Amygdala (tissue), 56 donors: ENCODE measurements at places on chromosomes 5 and 9.
A peak's percentile ranks its signal among the peaks of the same experiment; 100 is the strongest.

DNA sequence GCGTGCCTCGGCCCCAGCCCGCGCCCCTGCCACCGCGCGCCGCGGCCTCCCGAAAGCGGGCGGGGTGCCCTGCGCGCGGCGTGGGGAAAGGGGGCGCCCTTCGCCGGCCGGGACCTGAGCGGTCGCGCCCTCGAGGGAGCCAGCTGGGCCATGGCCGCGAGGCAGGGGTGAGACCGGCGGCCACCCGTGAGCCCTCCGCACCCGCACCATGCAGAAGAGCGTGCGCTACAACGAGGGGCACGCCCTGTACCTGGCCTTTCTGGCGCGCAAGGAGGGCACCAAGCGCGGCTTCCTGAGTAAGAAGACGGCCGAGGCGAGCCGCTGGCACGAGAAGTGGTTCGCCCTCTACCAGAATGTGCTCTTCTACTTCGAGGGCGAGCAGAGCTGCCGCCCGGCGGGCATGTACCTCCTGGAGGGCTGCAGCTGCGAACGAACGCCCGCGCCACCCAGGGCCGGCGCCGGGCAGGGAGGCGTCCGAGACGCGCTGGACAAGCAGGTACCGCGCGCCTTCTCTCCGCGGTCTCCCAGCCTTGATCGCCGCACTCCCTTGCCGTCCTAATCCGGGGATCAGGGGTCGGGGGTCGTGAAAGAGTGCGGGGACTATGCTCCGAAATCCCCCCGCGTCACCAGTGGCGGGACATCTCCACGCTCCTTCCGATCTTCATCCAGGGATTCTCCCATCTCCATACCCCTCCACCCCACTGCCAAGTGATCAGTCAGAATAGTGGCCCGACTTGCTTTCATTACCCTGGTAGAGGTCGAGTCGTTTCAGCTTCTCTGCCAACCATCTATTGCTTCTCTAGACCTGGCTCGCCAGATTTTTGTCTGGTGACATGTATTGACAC lies 590 bp downstream of the RASGRF2 start:
- peak; percentile 58 for DNase-seq

DNA sequence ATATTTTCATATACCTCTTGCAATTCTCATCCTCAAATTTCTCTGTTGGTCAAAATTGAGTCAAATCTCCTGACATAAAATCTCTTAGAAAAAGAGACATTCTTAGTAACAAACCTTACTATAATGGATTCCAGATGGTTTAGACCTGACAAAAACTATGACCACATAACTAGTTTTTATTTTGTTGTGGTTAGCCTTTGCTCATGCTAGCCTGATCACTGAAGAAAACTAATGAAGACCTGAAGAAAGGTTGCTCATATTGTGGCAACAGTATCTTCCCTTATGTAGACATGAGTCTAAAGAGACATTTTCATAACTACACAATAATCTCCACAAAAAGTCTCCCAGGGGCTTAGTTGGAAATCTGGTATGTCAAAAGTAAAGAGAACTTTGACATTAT lies 274.1 kb upstream of the TMEM161B start:
- DNase-seq = no peak

GRCh38 chr9:131432050-131432449 lies 38.2 kb downstream of the PRRC2B start:
- no peak for DNase-seq

- DNase-seq = no peak
Observed at GRCh38 chr5:158373608-158374395, 514.9 kb upstream of the CLINT1 start.

- no peak for DNase-seq
Observed at GRCh38 chr5:87268970-87269377, 1.3 kb downstream of the RASA1 start.
